ENCODE measurements at places on chromosomes 5 and 9. TPM values are rescaled to one million over a fixed set of nuclear protein-coding genes. Genes with fewer than 3 reads are reported as not detected.

DNA sequence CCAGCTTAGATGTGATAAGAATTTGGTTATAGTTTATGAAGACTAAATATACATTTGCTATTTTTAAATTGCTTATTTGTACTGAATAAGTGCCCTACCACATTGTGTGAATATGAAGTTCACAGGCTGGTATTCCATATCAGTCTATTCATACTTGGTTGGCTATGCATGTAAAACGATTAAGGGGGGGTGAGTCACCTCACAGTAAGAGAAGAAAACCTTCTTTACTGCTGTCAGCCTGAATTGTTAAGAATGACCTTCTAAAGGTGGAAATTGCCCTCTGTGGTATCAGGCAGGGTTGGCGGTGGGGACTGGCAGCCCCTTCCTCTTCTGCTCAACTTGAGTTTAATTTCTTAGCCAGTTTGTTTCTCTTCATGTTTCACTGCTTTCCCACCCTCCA, 127.0 kb upstream of the RPS23 start:
- H3K36me3 ChIP-seq: no peaks in the 10 kb centered on the region
- H3K27ac ChIP-seq: peak overlapping the region; percentile 37
- H3K27me3 ChIP-seq: no peaks in the 10 kb centered on the region
- no peak overlapping the region for H3K4me3 ChIP-seq
- DNase-seq: peak; percentile 98
- H3K4me1 ChIP-seq: peaks cover 6% of the 10 kb centered on the region

DNA sequence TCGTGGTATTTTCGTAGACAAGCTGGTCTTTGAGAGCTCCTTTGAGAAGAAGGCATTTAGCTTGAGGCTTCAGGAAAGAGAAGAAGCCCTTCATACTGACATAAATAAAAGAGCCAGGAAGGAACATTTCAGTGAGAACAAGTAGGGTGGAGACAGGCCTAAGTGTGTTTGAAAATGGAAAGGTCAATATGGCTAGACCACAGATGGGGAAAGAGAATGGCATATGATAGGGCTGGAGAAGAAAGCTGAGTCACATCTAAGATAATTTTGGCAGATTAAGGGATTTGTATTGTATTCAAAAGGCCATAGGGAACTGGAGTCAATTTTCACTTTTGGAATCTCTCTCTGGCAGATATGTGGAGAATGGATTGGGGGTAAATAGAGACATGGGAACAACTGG, 374.9 kb downstream of the TMEM38B start:
- H3K36me3 ChIP-seq: no peaks in the 10 kb centered on the region
- peak; percentile 33 for DNase-seq
- H3K27me3 ChIP-seq: no peaks in the 10 kb centered on the region
- H3K4me1 ChIP-seq: no peaks in the 10 kb centered on the region
- no peak overlapping the region for H3K27ac ChIP-seq
- H3K4me3 ChIP-seq: no peak overlapping the region

The ACOT12 gene
- 1.1 TPM for polyA plus RNA-seq

The CDH9 gene
- polyA plus RNA-seq: not detected

The DMRT3 gene
- not detected for polyA plus RNA-seq

DNA sequence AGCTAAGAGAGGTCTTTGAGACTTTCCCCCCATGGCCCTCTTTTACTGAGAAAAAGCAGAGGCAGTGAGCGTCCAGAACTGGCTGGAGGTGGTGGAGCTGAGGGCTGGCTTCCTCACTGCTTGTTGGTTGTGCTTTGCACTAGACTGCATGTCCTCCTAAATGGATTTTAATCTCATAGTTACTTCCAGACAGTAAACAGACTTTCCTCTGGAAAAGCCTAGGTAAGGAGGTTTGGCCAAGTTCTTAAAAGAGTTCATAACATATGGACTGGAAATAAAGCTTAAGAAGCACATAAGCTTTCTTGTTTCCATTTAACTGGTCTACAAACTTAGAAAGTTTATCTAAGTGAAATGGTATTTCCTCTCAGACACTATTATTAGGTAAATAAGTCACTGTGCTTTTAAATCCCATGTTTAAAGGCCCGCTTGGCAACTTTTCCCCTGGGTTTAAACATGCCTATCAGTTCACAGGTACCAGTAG, 2.0 kb downstream of the ASPN start:
- peaks cover 14% of the 10 kb centered on the region for H3K4me1 ChIP-seq
- DNase-seq: peak; percentile 69
- peak overlapping the region; percentile 41 for H3K27ac ChIP-seq
- H3K4me3 ChIP-seq: no peak overlapping the region

- H3K4me3 ChIP-seq: no peak overlapping the region
- no peak overlapping the region for H3K27ac ChIP-seq
- no peaks in the 10 kb centered on the region for H3K4me1 ChIP-seq
- no peaks in the 10 kb centered on the region for H3K27me3 ChIP-seq
Observed at GRCh38 chr5:115098041-115098702, 71.5 kb downstream of the TRIM36 start.

DNA sequence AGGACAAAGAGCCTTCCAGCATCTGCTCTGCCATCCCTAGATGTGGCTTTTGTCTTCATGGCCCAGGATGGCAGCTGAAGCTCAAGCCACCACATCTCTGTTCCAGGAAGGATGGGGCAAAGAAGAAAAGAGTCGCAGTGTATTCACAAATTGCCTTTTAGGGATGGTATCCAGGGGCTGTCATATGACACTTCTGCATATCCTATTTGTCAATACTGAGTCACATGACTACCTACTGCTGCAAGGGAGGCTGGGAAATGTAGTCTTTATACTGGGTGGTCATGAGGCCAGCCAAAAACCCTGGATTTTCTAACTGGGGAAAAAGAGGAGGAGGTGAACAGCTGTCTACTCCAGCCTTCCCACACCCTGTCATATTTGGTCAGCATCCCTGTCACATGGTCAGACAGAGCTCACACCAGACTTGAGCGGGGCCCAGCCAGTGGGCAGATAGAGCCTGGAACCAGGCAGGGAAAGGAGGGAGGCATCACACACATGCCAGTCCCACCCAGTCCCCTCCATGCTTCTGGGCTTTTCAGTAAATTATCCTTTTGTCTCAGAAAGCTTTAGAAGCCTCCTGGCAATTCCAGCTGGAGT, 52.0 kb downstream of the OLFM1 start:
- H3K36me3 ChIP-seq: no peaks in the 10 kb centered on the region
- H3K4me3 ChIP-seq: no peak overlapping the region
- no peak for DNase-seq
- no peaks in the 10 kb centered on the region for H3K4me1 ChIP-seq

The ADAMTSL2 gene
- polyA plus RNA-seq: 0.09 TPM

DNA sequence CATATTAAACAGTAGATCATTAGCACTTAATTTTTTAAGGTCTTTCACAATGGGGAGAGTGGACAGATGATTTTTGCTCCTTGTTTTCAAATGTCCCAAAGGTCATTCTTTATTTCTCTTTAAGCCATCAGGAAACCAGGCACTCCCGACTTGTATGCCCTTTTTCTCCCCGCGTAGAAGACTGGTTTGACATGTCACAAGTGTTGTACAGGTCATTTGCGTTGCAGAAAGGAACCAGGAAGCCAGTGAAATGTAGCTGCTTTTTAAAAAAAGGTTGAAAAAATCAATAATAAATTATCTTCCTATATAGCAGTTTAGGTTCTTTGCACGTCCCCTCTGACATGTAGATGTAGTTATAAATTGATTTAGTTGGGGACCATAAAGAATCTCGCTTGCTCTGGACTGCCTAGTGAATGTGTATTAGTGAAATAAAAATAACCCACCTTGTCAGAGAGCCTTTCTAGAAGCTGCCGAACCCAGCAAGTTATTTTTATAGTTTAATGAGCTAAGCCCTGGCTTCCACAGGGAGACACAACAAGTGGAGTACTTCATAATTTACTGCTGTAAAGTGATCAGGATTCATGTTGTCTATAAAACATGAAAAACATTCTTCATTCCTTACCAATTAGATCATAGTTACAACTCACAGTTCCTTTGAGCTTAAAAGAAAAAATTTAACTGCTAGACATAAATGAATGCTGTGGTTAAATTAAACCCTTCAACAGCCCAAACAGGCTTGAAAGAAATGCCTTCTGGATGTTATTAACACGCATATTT, 404.6 kb downstream of the CSNK1G3 start:
- H3K4me3 ChIP-seq: no peak overlapping the region
- no peak overlapping the region for H3K27ac ChIP-seq

- H3K36me3 ChIP-seq: no peaks in the 10 kb centered on the region
- H3K4me1 ChIP-seq: no peaks in the 10 kb centered on the region
- H3K27ac ChIP-seq: no peak overlapping the region
Observed at GRCh38 chr5:156174225-156174624, 152.7 kb upstream of the SGCD start.

GRCh38 chr9:95373782-95374487, 56.4 kb upstream of the FANCC start:
- H3K4me3 ChIP-seq: no peak overlapping the region
- no peaks in the 10 kb centered on the region for H3K36me3 ChIP-seq
- no peaks in the 10 kb centered on the region for H3K27me3 ChIP-seq
- no peak overlapping the region for H3K27ac ChIP-seq
- no peak for DNase-seq
- no peaks in the 10 kb centered on the region for H3K4me1 ChIP-seq

- no peak overlapping the region for H3K27ac ChIP-seq
- H3K36me3 ChIP-seq: no peaks in the 10 kb centered on the region
- H3K27me3 ChIP-seq: no peaks in the 10 kb centered on the region
- peak overlapping the region; percentile 73 for H3K4me3 ChIP-seq
- peak; percentile 64 for DNase-seq
Observed at GRCh38 chr5:179679014-179679674, 1.7 kb downstream of the CBY3 start.

The ASS1 gene
- 65.0 TPM for polyA plus RNA-seq

The PRDM9 gene
- polyA plus RNA-seq: not detected

DNA sequence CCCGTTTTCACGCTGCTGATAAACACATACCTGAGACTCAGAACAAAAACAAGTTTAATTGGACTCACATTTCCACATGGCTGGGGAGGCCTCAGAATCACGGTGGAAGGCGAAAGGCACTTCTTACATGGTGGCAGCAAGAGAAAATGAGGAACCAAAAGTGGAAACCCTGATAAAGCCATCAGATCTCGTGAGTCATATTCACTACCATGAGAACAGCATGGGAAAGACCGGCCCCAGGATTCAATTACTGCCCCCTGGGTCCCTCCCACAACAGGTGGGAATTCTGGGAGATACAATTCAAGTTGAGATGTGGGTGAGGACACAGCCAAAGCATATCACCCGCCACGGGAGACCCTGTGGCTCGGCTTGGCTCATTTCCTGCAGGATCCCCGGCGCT, 20.2 kb downstream of the EXD3 start:
- H3K4me3 ChIP-seq: no peak overlapping the region
- no peak overlapping the region for H3K27ac ChIP-seq
- no peak for DNase-seq
- H3K36me3 ChIP-seq: no peaks in the 10 kb centered on the region

DNA sequence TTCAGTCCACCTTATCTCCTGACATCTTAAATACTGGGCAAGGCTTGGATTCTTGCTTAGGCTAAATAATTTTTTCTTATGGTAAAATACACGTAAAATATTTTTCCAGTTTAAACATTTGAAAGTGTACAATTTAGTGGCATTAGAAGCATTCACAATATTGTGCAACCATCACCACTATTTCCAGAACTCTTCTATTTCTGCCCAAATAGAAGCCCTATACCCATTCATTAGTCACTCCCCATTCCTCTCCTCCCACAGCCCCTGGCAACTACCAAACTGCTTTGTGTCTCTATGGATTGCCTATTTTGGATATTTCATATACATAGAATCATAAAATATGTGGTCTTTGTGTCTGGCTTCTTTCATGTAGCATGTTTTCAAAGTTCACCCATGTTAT, 57.6 kb downstream of the IL31RA start:
- no peaks in the 10 kb centered on the region for H3K36me3 ChIP-seq
- no peaks in the 10 kb centered on the region for H3K4me1 ChIP-seq
- DNase-seq: no peak
- H3K27ac ChIP-seq: no peak overlapping the region
- no peaks in the 10 kb centered on the region for H3K27me3 ChIP-seq

The TAF11L10 gene
- polyA plus RNA-seq: not detected

The SNCB gene
- 2.3 TPM for polyA plus RNA-seq

The FREM1 gene
- 0.09 TPM for polyA plus RNA-seq

DNA sequence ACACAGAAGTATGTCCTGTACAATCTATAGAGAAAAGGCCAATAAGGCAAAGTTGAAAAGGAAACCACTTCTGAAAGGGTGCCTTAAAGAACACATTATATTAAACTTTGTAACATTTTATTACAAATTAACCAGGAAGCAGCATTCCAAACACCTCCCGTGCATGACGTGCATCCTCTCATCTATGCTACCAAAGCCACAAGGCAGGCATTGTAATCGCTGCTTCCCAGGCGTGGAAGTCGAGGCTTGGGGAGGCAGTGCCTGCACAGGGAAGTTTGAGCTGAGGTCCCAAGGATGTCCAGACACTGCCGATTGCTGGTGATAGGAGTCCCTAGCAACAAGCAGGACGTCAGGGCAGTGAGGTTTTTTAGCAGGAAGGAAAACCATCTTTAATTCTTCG, 44.3 kb upstream of the BARHL1 start:
- no peaks in the 10 kb centered on the region for H3K4me1 ChIP-seq
- H3K36me3 ChIP-seq: no peaks in the 10 kb centered on the region
- DNase-seq: no peak

The SPAAR gene
- 0.41 TPM for polyA plus RNA-seq

The PCDHA13 gene
- not detected for polyA plus RNA-seq

DNA sequence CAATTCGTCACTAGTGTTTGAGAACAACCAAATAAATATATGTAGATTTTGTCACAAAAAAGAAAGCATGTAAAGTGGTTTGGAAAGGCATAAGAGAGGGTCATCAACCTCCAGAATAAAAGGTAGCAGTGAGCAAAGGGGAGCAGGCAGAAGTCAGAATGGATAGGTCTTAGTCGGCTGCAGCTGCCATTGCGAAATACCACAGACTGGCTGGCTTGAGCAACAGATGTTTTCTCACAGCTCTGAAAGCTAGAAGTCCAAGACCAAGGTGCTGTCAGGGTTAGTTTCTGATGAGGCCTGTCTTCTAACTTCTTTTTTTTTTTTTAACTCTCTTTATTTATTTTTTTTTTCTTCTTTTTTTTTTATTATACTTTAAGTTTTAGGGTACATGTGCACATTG, 208.1 kb upstream of the PIK3R1 start:
- no peaks in the 10 kb centered on the region for H3K27me3 ChIP-seq
- DNase-seq: peak; percentile 69
- H3K36me3 ChIP-seq: no peaks in the 10 kb centered on the region
- H3K4me3 ChIP-seq: no peak overlapping the region
- no peaks in the 10 kb centered on the region for H3K4me1 ChIP-seq

- DNase-seq: no peak
- H3K27me3 ChIP-seq: no peaks in the 10 kb centered on the region
- no peaks in the 10 kb centered on the region for H3K4me1 ChIP-seq
Observed at GRCh38 chr9:69218166-69218565, 44.1 kb downstream of the TJP2 start.

- DNase-seq: peak; percentile 85
- H3K27me3 ChIP-seq: no peaks in the 10 kb centered on the region
- H3K27ac ChIP-seq: peak overlapping the region; percentile 35
- peak overlapping the region; percentile 19 for H3K4me3 ChIP-seq
Observed at GRCh38 chr5:159094745-159095144, 5.0 kb downstream of the EBF1 start.

DNA sequence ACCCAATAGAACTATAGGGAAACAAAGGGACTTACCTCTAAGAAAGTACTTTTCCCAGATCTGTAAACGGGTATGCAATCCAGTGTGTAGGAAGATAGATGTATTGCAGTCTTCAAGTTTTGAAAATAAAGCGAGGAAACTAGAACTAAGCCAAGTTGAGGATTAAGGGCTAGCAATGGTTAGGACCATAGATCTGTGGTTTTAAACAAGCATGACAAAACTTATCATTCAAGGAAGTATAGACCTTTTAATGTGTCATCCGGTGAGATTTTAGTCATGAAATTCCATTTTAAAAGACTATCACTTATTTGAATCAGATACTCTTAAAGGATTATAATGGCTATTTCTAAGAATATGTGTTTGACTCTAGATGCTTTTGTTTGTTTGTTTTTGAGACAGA, 20.5 kb downstream of the CD274 start:
- peaks cover 4% of the 10 kb centered on the region for H3K36me3 ChIP-seq
- no peak overlapping the region for H3K27ac ChIP-seq
- no peak for DNase-seq
- H3K4me1 ChIP-seq: no peaks in the 10 kb centered on the region
- H3K27me3 ChIP-seq: no peaks in the 10 kb centered on the region

All from fibroblast of lung (primary cell).